WTC11 (cell line): ENCODE measurements at places on chromosomes 5 and 9. TPM values are rescaled to one million over a fixed set of nuclear protein-coding genes. Genes with fewer than 3 reads are reported as not detected.

- no peak for DNase-seq
These were observed 20.1 kb downstream of the DAPK1 start for GRCh38 chr9:87517732-87518131.

- DNase-seq, result no peak
These were observed 110.8 kb downstream of the SMARCA2 start for GRCh38 chr9:2125906-2126305.

DNA sequence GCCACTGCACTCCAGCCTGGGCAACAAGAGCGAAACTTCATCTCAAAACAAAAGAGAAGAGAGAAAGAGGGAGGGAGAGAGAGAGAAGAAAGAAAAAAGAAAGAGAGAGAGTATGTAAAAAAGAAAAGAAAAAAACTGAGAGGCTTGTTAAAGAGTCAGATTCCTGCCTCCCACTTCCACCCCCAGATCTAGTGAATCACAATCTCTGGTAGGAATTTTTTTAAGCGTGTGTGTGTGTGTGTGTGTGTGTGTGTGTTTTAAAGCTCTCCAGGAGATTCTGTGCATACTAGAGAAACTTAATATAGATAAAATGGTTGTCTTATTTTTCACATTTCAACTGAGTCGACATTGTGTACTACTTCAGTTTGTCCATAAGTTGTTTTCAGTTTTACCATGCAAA is 32.0 kb downstream of the SAR1B start:
- no peak for DNase-seq

GRCh38 chr5:5276951-5277517 is 136.9 kb downstream of the ADAMTS16 start:
- DNase-seq, result no peak

DNA sequence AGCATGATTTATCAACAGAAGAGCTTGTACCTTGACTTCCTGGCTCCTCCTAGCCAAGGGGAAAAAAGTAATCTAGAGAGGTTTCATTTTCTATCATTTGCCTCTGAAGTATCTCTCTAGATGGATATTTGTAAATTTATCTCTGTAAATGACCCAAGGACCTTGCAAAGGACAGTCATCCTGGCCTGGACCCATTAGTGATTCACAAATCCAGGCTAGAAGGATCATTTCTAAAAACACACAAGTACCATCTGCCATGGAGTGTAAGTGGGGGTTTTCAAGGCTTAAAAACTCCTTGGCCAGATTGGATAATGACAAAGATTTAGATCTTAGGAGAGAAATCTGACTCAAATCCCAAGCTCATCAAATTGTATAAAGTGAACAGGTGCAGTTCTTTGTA is 8.1 kb downstream of the TTC23L start:
- no peak for DNase-seq

The FGF18 gene
- total RNA-seq, result 0.72 to 1.4 TPM (median 0.87 TPM) in 3 replicates

The C5orf58 gene
- 2.0 to 3.0 TPM (median 2.1 TPM) in 3 replicates for total RNA-seq

The ADAMTS19 gene
- total RNA-seq, result 28.0 to 30.5 TPM (median 28.5 TPM) in 3 replicates

The PCDH12 gene
- 0.02 to 0.33 TPM in 2 of 3 replicates, not detected in the other for total RNA-seq

The TNFSF15 gene
- total RNA-seq, result 0.09 to 0.11 TPM (median 0.09 TPM) in 3 replicates
